ENCODE measurements at places on chromosomes 3 and 15.

GRCh38 chr3:52298149-52299098, 10.8 kb downstream of the GLYCTK start:
- DNase-seq, result no peak

- no peak for DNase-seq
These were observed 31.6 kb upstream of the ACP3 start for GRCh38 chr3:132285620-132285945.

DNA sequence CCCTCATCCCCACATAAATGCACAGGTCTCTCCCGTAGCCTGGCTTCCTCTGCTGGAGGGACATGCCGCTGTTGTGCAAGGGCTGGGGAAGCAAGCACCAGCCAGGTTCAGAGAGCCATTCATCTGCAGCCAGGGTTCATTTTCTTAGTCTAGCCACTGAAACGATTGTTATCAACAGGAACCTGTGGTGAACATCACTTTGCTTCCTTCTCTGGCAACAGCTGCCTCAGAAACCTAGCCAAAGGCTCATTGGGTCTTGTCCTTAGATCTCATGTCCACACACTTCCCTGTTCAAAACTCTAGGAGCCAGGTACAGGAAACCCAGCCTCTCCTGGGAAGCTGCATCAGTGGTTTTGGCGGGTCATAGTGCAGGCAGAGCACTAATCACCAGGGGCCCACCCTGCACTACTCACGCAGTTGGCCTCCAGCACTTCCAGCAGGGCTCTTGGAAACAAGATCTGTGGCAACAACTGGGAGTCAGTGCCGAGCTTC, 47.0 kb downstream of the OXNAD1 start:
- no peak for DNase-seq

DNA sequence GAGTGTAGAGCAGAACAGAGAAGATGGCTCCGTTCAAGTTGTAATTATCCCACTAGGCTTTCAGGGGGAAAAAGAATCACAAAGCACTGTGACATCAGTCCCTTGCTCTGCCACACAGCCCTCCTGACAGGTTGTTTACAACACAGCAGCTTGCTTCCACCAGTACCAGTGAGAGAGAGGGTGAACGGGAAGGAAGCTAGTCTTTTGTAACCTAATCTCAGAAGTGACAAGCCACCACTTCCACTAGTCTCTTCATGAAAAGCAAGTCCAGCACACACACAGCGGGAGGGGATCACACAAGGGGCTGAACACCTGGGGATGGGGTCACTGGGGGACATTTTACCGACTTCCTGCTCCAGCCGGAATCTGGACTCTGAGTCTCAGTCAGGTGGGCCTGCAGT, 86.3 kb downstream of the FAM81A start:
- no peak for DNase-seq

DNA sequence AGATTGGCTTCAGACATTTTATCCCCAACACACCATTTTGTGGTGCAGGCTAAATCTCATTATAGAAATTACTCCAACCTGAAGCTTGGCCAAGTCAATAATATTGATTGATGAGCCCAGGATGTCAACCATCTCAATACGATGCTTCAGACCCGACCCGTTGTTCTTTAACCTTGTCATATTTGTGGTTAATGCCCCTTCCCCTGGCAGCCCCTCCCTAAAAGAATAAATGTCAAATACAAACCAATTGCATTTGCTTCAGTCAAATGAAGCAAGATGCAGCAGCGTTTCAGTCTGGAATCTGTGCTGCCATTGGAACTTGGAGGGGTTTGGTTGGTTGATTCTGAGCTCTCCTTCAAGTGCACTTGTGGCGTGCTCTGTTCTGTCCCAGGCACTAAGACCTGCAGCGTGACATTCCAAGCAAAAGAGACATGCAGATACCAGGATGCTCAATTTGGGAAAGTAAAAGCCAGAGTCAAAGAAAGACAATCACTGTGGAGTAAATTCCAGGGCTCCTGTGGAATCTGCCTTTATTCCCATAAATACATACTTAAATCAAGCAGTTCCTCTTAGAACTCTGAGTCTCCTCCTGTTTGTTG, 23.8 kb upstream of the PSMD6 start:
- no peak for DNase-seq

DNA sequence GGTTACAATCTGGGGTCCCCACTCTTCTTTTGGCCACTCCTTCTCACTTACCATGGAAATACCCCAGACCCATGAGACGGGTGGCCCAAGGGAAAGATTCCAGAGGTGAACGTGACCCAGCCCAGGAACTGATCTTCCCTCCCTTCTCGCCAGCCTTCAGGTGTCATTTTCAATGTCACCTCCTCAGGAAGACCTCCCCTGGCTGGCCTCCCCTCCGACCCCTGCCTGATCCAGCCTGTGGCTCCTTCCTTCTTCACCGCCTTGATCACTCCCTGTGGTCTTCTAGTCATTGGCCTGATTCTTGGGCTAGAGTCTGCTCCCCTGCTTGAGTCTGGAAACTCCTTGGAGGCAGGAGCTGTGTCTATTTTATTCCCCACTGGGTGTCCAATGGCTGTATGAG, 146.1 kb downstream of the SMAD6 start:
- DNase-seq, result no peak

GRCh38 chr3:14425581-14426304, 23.3 kb downstream of the SLC6A6 start:
- no peak for DNase-seq

DNA sequence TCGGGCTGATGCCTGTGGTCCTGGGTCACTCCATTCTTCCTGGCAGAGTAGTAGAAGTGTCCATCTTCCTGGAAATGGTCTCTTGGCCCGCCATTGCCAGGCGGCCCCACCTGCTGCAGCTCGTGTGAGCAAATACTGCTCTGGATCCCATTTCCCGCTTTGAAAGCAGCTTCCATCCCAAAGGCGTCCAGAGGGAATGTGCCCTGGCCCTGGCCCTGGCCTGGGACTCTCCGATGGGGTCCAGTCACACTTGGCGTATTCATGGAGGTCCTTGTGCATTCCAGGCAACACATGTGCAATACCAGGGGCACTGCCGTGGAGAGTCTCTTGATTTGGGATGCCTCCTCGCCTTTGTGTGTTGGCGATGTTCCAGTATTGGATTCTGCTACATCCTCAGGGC, 111.1 kb downstream of the SNRPN start:
- no peak for DNase-seq

- peak; percentile 27 for DNase-seq
These were observed 10.7 kb upstream of the TRAK1 start for GRCh38 chr3:42080453-42080872.

DNA sequence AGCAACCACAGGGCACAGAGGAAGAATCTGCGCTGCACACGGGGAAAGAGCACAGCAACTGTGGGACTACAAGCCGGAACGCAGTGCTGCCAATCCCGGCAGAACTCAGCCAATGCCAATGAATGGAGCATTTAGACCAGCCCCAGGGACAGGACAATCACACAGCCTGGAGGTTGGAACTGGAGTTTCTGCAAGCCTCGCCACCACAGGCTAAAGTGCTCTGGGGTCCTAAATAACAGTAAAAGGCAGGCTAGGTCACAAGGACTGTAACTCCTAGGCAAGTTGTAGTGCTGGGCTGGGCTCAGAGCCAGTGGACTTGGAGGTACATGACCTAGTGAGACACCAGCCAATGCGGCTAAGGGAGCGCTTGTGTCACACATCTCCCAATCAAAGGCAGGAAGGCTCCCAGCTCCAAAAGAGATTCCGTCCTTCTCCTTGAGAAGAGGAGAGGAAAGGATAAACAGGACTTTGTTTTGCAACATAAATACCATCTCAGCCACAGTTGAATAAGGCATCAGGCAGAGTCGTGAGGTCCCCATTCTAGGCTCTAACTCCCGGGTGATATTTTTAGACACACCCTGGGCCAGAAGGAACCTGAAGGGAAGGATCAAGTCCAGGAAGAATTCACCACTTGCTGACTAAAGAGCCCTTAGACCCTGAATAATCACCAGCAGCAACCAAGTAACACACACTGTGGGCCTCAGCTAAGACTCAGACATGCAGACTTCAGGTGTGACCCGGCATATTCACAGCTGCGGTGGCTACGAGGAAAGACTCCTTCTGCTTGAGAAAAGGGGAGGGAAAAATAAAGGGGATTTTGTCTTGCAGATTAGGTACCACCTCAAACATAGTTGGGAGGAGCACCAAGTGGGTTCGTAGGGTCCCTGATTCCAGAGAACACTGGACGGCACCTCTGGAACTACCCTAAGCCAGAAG, 85.5 kb upstream of the XXYLT1 start:
- no peak for DNase-seq

- DNase-seq, result no peak
These were observed 574 bp downstream of the CASR start for GRCh38 chr3:122183893-122184590.
